ENCODE measurements at places on chromosomes 11 and 22.

- DNase-seq, result no peak
Observed at GRCh38 chr22:19233189-19233661, 54.7 kb upstream of the SLC25A1 start.

- DNase-seq, result no peak
Observed at GRCh38 chr22:17489101-17489500, 74.2 kb upstream of the SLC25A18 start.

- DNase-seq, result no peak
Observed at GRCh38 chr22:42376711-42377554, 55.3 kb downstream of the NFAM1 start.

- DNase-seq, result no peak
Observed at GRCh38 chr11:127675581-127675980, 675.0 kb upstream of the KIRREL3 start.

DNA sequence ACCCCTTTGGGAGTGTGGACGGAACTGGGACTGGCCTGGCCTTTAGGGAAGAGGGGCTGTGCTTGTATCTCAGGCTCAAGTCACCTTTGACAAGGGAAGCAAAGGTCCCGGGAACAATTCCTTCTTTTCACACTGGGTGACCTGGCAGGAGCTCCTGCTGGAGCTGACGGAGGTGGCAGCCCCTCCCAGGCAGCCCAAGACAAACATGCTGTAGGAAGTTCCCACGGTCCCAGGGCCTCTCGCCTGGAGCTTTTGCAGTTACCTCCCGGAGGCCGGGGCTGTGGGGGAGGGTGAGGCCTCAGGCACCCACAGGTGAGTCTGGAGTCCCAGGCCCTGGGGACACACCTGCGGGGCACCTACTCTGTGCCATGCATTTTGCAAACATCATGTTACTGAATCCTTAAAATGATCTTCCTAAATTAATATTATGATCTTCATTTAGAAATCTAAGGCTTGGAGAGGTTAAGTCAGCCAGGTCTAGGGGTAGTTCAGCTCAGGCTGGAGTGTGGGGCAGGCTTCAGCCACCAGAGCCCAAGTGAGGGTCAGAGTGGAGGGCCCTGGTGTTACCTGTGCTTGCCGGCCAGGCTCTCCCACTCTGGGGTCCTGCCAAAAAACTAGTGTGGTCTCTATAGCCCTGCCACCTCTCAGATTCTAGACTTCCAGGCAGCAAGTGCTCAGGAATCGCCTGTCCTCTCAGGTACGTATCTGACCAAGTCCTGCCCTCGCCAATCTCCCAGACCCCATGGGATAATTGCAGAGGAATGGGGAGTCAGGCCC is 15.7 kb upstream of the MYEOV start:
- DNase-seq, result no peak

DNA sequence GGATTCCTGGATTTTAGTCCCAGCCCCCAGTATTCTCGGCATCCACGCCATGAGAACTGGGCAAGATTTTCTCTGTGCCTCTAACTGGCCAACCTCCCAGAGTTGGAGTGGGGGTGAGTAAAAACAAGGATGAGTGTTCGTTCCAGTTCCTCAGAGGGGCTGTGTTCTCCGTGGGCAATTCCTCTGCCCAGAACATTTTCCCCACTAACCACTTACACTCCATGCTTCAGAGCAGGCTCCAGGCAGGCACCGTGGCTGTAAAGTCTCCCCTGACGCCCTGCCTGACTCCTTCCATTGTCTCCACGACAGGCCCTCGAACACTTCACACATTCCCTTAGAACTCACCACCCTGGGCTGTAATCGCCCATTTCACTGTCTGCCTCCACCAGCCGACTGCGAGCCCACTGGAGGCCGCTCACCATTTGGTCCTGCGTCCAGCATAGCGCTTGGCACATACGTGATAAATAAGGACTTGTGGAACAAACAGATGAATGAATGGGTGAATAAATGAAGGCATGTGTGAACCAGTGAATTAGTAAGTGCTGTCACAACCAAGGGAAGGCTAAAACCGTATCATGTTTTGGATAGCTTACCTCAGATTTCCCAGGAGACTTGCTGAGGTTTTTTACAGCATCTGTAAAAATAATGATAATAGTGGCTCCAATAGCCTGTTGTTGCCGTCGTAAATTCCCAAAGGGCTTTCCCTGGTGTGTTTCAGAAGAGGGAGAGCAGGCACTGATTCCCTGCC is 6.1 kb downstream of the APLNR start:
- DNase-seq, result no peak

- DNase-seq, result no peak
Observed at GRCh38 chr11:61052182-61052972, 49.9 kb upstream of the CD5 start.

- DNase-seq, result no peak
Observed at GRCh38 chr11:117271208-117271607, 19.9 kb upstream of the BACE1-AS start.

DNA sequence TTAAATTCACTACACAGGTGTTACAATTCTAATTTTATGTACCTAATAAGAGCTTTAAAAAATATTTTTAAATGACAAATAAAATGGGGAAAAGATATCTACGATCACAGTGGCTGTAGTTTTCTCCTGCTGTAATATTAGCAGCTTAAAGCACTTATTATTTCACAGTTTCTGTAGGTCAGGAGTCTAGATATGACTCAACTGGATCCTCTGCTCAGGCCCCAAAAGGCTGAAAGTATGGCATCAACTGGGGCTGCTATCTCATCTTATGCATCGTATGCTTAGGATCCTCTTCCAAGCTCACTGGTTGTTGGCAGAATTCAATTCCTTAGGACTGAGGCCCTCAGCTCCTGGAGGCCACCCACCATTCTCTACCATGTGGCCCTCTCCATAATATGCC is 12.8 kb downstream of the FBXO3 start:
- DNase-seq, result peak; percentile 39

DNA sequence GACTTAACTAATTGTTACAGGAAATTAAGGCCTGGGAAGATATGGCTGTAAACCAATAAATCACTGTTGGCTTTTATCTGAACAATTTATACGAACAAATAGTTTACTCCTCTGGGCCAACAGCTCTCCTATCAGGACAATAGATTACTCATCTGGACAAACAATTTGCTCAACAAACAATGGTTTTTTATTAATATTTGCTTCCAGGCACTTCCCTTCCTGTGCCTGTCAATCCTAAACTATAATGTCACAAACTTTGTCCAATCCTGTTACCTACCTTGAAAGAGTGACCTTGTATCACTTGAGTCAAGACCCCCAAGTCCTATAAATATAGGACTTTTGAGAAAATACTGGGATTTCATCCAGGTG is 87.6 kb upstream of the OR9Q1 start:
- DNase-seq, result no peak

GRCh38 chr11:120547811-120548681 is 36.5 kb downstream of the GRIK4 start:
- no peak for DNase-seq

- no peak for DNase-seq
Observed at GRCh38 chr11:69817265-69818230, 1.7 kb downstream of the FGF3 start.

DNA sequence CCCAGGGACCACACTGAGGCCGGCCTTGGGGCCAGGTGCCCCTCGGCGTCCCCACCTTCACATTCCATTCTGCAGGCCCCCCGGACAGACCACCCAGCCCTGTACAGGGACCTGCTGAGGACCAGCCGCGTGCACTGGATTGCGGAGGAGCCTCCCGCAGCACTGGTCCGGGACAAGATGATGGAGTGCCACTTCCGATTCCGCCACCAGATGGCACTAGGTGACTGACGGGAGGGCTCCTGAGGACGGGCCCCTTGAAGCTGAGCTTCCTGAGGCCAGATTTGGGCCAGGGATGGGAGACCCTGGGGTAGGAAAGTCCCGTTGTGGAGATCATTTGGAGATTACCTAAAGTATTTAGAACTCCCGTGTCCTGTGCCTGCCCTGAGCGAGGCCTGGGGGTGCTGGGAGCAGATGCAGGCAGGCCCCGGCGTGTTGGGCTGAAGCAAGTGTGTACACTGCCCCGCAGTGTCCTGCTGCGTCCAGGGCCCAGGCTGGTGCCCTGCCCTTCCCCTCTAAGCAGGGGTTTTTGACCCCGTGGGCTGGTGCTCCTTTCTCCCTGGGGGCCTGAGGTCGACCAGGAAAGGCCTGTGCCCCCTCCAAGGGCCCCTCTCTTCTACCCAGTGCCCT is 20.0 kb downstream of the TRMU start:
- peak; percentile 80 for DNase-seq

GRCh38 chr11:11709447-11710239 is 87.8 kb upstream of the GALNT18 start:
- no peak for DNase-seq

GRCh38 chr11:117230286-117230961 is 1.4 kb downstream of the PCSK7 start:
- DNase-seq, result peak; percentile 37

- no peak for DNase-seq
Observed at GRCh38 chr11:13924801-13925327, 37.7 kb upstream of the SPON1 start.

- no peak for DNase-seq
Observed at GRCh38 chr22:27695925-27696324, 105.6 kb downstream of the MN1 start.

DNA sequence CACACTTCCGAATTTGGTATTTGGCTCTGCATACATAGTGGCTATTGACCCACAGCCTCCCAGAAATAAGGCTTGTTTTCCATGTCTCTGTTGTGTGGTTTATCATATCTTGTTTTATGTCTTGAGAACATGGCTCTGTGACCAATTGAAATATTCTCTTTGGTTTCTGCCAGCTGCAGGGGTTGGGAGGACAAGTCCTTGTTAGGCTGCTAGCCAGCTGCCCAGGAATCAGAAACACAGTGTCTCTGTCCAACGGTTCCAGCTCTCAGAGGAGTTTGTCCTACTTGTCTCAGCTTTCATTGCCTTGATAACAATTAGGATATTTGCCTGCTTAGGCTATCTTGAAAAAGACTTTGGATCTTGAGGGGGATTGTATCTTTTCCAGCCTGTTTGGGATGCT is 6.0 kb upstream of the SLC7A4 start:
- DNase-seq, result no peak

DNA sequence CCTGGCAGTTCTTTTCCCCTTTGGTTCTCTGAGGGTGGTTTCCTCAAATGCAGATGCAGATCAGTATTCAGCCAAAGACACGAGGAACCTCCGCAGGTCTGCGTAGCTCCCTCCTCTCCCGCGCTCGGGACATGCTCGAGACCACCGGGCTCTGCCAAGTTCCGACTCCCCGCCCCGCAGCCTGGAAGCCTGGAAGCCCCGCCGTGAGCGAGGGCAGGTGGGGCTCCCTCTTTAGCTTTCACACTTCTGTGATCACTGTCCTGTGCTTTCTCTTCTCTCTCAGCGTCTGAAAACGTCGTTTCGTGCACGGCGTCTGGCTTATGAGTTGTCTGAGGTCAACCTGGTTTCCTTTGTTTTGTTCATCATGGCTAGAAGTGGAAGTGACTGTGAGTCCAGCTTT is 26.6 kb downstream of the ZBED4 start:
- DNase-seq, result peak; percentile 69

- DNase-seq, result no peak
Observed at GRCh38 chr11:58928107-58928499, 11.2 kb upstream of the GLYATL1 start.

GRCh38 chr11:68297812-68298658 is 14.4 kb upstream of the LRP5 start:
- peak; percentile 89 for DNase-seq

GRCh38 chr22:25888399-25889054 is 146.5 kb downstream of the MYO18B start:
- DNase-seq, result no peak

DNA sequence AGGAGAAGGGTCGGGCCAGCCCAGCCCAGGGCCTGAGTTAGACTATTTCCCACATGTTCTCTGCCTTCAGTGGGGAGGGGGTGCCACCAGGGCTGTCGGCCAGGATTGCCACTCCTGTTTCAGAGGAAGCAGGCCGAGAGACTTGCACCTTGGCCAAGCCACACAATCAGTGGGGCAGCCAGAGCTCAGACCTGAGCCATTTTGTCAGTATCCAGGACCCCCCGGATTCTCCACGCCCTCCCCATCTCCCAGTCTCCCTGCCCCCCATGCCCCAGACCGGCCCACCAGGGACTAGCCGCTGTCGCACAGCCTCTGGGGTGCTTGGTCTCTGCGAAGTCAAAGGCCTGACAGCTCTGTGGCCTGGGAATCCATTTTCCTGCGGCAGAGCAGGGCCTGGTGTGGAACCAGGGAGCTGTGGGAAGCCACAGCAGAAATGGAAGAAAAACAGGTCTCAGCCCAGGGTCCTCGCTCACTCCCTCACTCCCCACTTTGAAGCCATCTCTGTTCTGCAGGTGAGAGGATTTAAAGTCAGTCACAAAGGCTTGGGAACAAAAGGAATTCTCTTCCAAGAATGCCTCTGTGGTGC is 25.5 kb upstream of the MGAT3 start:
- DNase-seq, result no peak

DNA sequence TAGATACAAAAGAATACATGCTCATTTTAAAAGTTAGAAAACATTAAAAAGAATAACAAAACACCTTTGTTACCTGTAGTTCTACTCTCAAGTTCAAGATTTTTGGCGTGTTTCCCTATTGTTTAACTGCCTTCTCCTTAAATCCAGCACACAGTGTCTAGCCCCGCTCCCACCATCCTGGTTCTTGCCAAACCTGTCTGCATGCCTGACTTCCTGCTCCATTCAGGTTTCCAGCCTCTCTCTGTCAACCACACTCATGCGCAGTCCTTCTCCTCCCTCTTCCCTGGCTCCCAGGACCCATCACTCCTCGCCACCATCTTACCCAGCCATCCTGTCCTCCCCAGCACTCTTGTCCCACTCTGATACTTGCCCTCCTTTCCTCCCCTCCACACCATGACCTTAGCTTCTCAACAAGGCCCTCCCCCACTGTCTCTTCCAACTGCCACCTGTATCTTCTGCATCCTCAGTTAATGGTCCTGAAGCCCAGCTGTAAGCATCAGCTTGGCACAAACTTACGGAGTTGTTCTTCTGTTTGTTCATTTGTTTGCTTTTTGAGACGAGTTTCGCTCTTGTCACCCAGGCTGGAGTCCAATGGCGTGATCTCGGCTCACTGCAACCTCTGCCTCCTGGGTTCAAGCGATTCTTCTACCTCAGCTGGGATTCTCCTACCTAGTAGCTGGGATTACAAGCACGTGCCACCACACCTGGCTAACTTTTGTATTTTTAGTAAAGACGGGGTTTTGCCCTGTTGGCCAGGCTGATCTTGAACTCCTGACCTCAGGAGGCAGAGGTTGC is 7.5 kb upstream of the MYH9 start:
- no peak for DNase-seq

DNA sequence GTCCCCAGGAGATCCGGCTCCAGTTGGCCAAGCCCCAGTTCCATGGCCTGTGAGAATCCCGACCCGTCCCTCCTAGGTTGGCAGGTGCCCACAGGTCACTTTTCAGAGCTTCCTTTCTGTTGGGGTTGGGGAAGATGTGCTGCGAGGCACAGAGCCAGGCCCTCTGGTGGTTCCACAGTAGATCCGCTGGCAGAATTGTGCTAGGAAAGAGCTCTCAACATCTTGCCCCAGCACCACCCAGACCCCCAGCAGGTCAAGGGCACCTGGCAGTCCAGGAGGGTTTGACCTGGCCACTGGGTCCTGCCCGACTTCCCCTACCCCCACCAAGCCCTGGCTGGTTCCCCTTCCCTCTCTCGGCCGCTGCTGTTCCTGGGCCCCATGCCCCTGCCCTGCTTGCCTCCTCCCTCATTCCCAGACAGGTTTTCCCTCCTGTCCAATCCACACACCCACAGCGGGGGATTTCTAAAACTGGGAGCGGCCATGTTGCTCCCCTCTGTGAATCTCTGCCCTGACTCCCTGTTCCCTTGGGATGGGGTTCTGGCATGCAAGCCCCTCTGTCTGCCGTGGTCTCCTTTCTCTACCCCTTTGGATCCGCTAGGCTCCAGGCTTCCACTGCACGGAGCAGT is 26.2 kb upstream of the GCAT start:
- no peak for DNase-seq

- no peak for DNase-seq
Observed at GRCh38 chr11:11482730-11483129, 129.7 kb upstream of the CSNK2A3 start.

GRCh38 chr11:67365736-67366444 is 7.5 kb downstream of the CLCF1 start:
- no peak for DNase-seq

Measured in GM10248 (cell line).